ENCODE measurements at places on chromosomes 7 and 10.

- DNase-seq: no peak
Measured at GRCh38 chr10:62779487-62780248, 24.9 kb upstream of the ADO start.

GRCh38 chr10:95415621-95416031 lies 124.8 kb upstream of the PDLIM1 start:
- DNase-seq: no peak

GRCh38 chr7:70907259-70908247 lies 224.4 kb upstream of the GALNT17 start:
- DNase-seq: no peak

- DNase-seq: no peak
Measured at GRCh38 chr7:128117691-128118090, 86.5 kb upstream of the LRRC4 start.

DNA sequence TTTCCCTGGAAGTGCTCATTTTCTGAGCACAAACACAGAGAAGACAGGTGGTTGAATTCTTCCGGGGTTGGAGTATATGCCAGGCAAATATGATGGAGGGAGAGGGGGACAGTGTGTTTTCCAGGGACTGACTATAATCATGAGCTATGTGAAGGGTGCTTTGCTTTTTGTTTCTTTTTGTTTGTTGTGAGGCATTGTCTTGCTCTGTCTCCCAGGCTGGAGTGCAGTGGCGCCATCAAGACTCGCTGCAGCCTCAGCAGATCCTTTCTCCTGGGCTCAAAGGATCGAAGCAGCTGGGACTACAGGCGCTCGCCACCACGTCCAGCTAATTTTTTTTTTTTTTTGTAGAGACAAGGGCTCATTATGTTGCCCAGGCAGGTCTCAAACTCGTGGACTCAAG lies 47.3 kb upstream of the CPN1 start:
- DNase-seq: peak; percentile 10

- DNase-seq: no peak
Measured at GRCh38 chr10:128062331-128062880, 63.8 kb downstream of the MKI67 start.

DNA sequence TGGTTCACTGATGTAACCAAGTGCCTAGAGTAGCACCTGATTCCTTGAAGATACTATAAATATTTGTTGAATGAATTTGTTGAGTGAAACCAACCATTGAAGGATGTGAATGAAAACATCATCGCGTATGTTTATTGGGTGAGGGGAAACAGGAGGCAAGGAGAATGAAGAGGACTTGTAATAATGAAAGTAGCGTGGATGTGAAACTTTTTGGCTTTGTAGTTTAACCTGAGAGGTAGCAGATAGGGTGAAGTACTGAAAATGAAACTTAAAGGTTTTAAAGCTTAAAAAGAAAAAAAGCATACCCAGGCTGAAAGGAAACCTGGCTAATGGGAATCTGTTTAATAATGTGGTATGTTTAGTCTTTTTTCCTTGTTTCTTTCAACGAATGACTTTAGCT lies 5.2 kb downstream of the CCNY start:
- no peak for DNase-seq

DNA sequence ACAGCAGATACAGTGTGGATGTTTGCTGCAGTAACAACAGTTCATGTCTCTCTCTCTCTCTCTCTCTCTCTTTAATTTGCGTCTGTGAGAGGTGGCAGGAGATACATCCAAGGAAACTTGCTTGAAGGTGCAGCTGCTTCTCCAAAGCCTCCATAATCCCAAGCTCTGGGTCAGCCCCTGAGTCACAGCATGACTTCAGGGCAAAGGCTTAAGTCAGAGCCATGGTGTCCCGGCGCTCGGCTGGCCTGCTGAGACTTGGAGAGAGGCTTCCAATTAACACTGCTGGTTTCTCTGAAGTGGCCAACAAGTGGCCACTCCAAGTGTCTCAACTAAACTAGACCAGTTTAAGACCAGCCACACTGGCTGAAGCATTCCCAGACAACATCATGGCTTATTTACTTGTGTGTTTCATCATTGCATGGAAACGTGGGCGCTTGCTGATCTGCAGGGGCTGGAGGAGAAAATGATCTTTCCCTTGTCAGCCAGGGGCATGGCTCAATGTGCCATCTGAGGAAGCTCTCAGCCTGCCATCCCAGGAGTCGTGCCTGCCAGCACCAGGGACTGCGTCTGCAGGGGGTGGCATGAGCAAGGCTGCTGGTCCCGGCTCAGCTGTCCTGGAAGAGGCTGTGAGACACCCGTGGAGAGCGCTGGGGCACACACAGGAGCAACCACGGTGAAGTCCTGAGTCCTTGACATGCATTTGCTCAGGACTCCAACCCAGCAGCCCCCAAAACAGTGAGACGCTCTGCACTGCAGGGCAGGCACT lies 254.2 kb downstream of the COBL start:
- no peak for DNase-seq

DNA sequence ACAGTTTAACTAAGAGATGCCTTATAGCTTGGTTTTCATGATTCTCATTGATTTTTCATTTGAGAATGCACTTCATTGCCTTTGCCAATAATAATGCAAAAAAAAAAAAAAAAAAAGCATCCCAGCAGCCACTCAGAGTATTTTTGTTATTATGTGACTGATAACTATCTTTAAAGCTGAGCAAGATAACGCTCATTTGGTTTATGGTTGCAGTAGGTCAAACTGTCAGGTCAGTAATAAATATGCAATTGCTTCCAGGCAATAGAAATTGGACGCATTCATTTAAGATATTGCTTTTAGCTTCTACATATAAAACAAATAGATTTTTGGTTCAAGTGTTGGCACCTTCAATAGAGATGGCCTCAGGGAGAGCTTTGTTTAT lies 215.1 kb downstream of the PRPF18 start:
- DNase-seq: peak; percentile 31

GRCh38 chr10:121244818-121245217 lies 353.4 kb downstream of the FGFR2 start:
- DNase-seq: no peak

GRCh38 chr7:100400656-100401055 lies 27.4 kb downstream of the PILRA start:
- DNase-seq: no peak

GRCh38 chr7:127702052-127702652 lies 50.2 kb downstream of the SND1 start:
- DNase-seq: no peak

DNA sequence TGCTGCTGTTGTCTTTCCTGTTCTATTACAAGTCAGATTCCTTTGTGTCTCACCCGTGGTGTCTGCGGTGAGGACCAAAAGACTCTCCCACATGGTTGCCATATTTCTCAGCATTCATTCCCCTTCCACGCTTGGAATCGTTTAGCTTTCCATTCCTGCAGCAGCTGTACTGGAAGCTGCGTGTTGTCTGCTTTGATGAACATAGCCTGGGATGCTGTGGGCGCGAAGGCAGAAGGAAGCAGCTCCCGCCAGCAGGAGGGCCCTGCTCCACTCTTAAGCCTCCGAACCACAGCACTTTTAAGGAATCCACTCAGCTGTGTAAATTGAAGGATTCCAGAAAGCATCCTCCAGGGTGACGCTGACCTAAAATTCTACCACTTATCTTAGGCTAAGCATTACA lies 303.6 kb upstream of the PITRM1 start:
- no peak for DNase-seq

GRCh38 chr7:87129332-87129731 lies 22.9 kb upstream of the DMTF1 start:
- DNase-seq: no peak

DNA sequence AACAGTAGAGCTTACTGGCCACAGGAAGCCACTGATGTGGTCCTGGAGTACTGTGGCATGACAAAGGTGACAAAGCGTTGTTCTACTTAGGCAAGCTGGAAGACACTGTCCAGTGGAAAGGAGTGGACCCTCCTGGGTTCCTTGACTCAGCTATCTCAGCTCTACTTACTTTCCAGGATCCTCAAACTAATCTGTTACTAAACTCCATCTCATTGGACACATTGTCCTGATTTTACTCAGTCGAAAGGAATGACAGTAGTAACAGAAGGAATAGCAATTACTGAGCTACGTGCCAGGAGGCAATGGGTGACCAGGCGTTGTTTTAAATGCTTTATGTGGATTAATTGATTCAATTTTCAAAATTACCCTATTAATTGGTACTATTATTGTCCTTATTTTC lies 41.6 kb downstream of the ABLIM1 start:
- no peak for DNase-seq

DNA sequence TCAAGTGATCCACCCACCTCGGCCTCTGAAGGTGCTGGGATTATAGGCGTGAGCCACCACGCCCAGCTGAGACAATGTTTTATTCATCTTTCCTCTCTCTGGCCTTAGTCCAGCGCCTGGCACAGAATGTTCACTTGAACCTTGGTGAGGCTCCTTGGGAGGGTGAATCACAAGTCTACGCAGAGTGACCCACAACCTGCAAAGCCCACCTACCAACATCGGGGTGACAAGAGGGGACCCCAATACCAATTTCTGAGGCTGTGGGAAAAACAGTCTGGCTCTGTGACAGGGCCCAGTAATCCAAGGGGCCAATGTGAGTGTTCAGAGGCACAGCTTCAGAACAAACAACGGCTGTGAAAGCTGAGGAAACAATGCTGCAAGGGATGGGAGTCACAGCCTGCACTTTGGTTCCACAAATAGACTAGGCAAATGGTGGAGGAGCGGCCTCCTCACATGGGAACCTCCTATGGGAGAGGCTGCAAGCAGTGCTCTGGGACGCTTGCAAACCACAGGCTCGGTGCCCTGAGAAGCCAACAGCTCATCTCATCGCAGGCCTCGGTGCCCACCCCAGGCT lies 5.6 kb upstream of the MALSU1 start:
- no peak for DNase-seq

- no peak for DNase-seq
Measured at GRCh38 chr7:1800902-1801301, 130.8 kb downstream of the ELFN1 start.

- peak; percentile 12 for DNase-seq
Measured at GRCh38 chr7:26681819-26682418, 182.5 kb downstream of the SKAP2 start.

DNA sequence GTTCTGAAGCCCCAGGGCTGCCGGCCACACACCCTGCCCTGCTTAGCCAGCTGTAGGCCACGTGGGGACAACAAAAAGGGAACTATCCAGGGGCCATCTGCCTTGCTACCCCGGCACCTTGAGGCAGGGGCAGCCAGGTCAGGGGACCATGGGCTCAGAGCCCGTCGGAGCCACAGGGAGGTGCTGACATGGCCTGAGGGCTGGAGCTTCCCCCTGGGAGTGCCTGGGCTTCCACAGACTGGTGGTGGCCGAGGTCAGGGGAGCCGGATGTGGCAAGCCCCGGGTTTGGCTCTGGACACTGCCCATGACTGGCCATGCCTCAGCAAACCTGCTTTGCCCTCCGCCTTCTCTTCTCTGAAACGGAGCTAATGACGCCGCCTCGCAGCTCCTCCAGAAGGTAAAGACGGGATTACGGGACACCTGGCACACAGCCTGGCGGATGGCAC lies 178.5 kb downstream of the EBF3 start:
- DNase-seq: no peak

DNA sequence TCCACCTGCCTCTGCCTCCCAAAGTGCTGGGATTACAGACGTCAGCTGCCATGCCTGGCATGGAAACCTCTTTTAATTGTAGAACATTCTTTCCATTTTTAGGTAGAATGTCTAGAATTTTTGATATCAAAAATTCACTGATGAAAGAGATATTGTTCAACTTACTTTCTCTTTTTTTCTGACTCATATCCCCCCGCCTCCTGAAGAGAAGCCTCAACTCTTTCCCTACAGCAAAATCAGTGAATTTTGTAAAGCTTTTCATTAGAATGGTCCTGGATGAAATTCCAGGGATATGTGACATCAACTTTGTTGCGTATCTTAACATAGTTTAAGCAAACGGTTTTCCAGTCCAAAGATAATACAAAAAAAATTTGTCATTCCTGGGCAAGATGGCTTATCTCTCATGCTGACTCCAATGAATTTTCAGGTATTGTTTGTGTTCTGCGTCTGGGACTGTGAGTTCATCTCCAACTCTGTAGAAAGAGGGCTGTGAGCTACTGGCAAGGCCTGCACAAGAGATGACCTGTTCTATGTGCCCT lies 256.8 kb downstream of the BMPER start:
- DNase-seq: no peak

GRCh38 chr7:131431756-131432155 lies 104.1 kb downstream of the MKLN1 start:
- DNase-seq: no peak

GRCh38 chr10:94308866-94309265 lies 53.9 kb downstream of the NOC3L start:
- no peak for DNase-seq

DNA sequence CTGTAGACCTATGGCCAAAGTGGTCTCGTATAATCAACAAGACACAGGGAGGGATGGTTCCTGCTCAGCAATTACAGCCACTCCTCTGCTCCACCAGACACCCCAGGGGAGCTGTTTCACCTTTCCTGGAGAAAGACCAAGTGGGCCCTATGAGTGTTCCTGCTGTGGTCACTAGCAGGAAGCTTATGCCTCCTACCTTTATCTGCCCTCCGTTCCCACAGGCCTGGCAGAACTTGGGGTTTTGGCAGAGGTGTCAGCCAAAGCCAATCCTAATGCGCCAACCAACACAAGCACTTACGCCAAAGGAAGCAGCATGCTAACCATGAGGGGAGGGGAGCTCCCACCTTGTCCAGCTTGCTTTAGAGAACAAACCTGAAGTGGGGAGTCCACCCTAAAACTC lies 31.2 kb downstream of the XPNPEP1 start:
- no peak for DNase-seq

- DNase-seq: no peak
Measured at GRCh38 chr7:27714831-27715444, 25.0 kb upstream of the TAX1BP1 start.

DNA sequence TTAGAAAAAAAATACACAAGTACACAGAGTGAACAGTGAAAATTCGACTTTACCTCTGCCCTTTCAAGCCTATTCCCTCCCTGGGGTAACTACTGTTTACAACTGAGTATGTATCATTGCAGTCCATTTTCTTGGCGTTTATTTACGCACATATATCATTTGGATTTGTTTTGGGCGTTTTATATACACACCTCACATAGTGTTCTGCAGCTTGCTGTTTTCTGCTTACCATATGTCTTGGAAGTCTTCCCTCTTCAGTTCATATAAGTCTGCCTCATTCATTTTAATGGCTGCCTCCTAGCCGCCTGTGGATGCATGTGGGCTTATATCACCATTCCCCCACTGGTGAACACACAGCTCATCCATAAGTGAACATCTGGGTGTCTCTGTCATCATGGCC lies 41.6 kb upstream of the COL13A1 start:
- no peak for DNase-seq
